ENCODE measurements at places on chromosomes 5 and 9.

DNA sequence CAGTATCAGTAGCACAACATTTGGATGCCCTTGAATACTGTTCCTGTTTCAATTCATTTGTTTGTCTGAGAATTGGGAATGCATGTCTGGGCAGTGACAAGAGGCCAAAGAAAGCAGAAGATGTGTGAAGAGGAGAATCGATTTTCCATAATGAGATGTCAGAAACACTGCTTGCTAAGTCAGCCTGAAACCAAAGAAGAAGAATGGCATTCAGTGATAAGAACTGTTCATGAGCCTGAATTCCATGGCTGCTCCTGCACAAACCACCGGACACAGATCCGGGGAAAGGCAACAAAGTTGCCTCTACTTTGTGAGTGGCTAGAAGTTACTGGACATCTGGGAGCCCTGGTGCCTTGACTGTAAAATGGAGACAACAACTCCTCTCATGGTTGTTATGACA is 207.2 kb upstream of the RASEF start:
- DNase-seq: no peak

- no peak for DNase-seq
These were observed 101.9 kb downstream of the PDE8B start for GRCh38 chr5:77312413-77312812.

GRCh38 chr9:91522481-91522880 is 98.8 kb upstream of the NFIL3 start:
- no peak for DNase-seq

- no peak for DNase-seq
These were observed 151.3 kb downstream of the GAS1 start for GRCh38 chr9:86795823-86796553.

DNA sequence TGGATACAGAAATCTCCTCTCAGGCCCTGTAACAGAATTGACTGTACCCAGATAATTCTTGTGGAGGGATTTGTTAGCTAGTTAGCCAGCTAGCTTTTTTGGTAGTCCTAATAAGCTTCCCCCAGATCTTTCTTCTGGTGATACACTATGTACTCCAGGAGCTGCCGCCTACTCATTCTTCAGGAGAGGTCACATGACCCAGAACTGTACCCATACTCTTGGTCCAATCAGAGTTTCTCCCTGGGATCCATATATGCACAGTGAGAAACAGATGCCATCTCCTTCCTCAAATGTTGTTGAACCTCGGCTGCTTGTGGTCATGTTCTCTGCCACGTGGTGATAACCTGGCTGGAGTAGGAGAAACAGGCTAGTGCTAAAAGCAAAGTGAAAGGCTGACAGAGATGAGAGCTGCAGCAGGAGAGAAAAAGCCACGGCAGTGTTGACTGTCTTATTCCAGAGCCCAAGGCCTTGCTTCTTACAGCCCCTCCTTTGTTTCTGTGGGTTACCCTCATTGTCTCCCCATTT is 123.0 kb upstream of the RFX3 start:
- no peak for DNase-seq

GRCh38 chr5:59276917-59277372 is 616.6 kb downstream of the PDE4D start:
- no peak for DNase-seq

GRCh38 chr9:20551835-20552234 is 70.5 kb downstream of the MLLT3 start:
- peak; percentile 41 for DNase-seq

- DNase-seq: no peak
These were observed 48.8 kb downstream of the SH3GL2 start for GRCh38 chr9:17627641-17628040.

DNA sequence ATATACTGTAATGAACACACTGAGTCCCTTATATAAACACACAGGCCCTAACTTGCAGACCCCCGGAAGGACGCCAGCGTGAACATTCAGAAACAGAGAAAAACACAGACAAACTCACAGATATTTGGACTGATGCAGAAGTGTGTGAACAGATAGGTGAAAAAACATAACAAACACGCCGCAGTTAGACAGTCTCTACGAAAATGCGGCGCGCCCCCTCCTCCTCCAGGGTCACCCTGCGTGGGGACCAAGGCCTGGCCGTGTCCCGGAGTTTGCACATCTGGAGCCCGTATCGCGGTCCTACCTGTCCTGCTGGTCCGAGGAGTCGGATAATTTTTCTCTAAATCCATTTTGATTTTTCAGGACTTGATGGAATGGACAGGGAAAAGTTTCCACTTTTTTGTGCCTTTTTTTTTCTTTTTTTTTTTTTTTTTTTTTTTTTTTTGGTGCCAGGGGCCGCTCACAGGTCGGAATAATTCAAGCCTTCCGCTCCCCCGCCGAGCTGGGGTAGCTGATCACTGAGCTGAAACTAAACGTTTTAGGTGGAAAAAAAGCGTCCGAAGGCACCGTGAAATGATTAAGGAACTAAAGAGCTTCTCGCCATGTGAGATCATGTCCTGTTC is at the start of gene PAX5:
TSS of gene PAX5 (minus strand) at position 587 of the 623 bp plus-strand sequence. CDS start at position 350, 237 bp downstream.
- DNase-seq: no peak
